Testis (tissue), 5 donors: ENCODE measurements at places on chromosomes 6 and 20.

DNA sequence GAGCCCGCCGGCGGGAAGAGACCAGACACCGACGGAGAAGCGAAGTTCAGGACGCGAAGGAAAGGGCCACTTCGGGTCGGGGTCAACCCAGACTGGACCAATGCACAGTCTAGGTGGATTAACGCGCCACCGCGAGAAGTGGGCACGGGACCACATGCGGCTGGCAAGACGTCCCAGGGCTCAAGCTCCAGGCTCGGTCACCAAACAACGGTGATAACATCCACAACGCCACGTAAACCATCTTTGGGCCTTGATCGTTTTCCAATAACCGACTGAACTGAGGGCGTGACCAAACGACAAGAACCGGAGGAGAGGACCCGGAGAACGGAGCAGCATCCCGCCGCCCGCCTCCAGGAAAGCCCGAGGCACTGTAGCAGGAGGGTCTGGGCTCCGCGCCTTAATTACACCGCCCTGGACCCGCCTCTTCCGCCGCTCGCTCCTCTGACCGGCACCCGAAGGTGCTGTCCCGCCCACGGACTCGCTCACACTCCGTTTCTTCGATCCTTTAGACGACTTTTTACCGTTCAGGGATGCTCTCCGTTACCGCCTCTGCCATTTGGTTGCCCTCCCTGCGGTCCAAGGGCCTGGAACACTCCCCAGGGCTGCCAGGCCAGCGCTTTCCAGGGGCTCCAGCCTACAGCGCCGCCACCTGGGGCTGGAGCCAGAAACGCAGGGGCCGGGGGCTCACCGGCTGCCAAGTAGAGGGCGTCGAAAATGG, 44.1 kb downstream of the DPPA5 start:
- peak; percentile 58 for DNase-seq

DNA sequence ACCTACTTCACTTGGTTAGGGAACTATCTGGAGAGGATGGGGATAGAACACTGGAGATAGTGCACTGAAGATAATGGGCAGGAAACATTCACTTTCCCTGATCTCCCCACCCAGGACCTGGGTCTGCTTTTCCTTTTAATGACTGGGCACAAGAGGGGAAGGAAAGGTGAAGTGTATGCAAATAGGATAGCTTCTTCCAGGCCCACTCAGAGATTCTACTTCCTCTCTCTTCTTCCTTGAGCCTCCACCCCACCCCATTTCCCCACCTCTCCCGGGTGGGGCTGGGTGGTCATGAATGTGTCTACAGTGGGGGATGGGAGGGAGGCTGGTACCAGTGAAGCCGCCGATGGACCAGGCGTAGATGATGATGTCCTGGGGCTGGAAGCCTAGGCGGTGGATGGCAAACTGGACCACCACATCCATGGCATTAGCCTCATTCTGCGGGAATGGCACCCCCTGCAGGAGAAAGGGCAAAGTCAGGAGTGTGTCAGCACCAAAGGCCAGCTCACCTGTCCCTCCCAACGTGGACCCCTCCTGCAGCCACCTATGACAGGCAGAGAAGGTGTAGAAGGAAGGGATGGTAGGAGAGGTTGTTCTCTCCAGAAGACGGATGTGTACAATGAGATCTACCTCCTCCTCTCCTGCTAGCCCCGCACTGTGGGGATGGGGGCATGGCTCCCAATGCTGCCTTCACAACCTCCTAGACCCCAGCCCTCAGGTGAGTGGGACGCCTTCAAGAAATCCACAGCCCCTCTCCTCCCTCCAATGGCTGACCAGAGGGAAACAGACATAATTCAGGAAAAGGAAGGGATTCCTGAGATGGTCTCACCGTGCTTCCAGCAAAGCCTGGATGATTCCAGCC, 8.6 kb upstream of the LY6G5C start:
- DNase-seq: no peak

DNA sequence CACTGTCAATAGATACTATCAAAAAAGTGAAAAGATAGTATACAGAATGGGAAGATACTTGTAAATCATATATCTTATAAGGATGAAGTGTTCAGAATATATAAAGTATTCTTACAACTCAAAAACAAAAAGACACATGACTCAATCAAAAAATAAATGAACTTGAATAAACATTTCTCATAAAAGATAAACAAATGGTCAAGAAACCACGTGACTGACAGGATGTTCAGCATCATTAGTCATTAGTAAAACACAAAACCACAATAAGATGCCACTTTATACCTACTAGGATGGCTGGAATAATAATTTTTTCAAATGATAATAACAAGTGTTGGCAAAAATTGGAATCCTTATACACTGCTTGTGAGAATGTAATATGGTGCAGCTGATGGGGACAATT, 729.1 kb upstream of the HS3ST5 start:
- no peak for DNase-seq

DNA sequence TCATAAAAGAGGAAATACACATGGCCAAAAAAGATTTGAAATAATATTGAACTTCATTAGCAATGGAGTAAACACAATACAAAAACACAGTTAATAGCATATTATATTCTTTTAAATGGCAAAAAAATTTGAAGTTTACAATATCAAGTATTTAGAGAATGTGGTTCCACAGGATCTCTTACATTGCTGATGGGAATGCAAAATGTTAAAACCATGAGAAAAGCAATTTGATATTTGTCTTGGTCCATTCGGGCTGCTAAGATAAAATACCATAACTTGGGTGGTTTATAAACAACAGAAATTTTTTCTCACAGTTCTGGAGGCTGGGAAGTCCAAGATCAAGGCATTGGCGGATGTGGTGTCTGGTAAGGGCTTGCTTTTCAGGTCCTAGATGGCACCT, 154.0 kb upstream of the PLN start:
- no peak for DNase-seq

- DNase-seq: no peak
Measured at GRCh38 chr20:56358070-56358469, 704 bp upstream of the FAM210B start.

DNA sequence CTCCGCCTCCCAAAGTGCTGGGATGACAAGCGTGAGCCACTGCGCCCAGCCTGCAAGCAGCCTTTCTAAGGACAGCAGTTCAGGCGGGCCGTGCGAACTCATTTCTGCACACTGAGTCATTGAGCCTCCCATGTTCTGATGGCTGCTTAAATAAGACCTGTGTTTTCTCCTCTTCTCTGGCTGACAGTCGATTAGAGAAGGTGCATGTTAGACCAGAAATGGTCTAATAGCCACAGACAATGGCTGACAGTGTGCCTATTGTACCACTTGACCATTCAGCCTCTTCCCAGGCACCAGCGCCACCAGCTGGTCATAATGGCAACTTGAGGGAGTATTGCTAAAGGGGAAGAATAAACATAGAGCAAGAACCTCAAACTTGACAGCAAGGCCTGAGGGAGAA, 6.2 kb downstream of the CST11 start:
- peak; percentile 80 for DNase-seq
